Activated CD8-positive, alpha-beta T cell treated with anti-CD3 and anti-CD28 coated beads for 36 hours (primary cell): ENCODE measurements at places on chromosomes 1 and 21. TPM values are rescaled to one million over a fixed set of nuclear protein-coding genes. Genes with fewer than 3 reads are reported as not detected.

- DNase-seq = no peak
Measured at GRCh38 chr1:75727571-75727970, 3.1 kb downstream of the ACADM start.

DNA sequence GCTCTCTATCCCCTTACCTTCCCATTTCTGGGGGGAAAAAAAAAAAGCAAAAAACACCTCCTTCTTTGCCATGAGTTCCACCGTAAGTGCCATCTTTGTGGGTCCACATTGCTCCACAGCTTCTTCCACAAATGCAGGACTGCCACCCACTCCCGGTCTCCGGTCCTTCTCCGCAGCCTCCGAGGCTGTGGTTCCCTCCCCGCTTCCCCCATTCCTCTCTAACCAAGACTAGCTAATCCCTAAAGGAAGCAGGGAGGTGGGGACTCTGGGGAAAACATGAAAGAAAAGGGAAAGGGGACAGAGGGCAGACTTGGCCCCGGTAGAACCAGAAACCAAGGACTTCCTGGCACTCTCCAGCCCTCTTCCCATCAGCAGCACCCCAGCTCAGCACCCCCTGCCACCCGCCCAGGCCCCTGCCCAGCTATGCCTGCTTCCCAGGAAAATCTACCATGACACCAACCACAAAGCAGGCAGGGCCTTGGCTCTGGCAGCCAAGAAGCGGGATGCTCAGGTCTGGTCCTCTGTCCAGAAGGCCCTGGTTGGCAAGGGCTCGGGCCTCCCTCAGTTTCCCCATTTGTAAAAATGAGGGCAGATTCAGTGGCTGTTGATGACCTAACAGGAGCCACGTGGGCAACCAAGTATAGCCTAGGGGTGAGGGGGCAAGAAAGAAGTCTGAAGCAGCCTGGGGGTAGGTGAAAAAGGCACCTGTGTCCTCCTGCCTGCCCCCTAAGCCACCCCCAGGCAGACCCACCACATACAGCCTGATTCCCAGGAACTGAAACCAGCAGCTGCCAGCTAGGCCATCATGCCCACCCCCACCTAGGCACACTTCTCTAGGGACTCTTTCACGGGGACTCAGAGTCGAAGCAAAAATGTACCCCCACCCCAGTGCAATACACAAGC lies 2.5 kb downstream of the EPHA2 start:
- DNase-seq = no peak

GRCh38 chr1:233361876-233362275 lies 34.4 kb downstream of the MAP3K21 start:
- DNase-seq = no peak

The WNT3A gene
- total RNA-seq = not detected

The ACOT11 gene
- total RNA-seq = 1.2 TPM
